ENCODE measurements at places on chromosomes 2 and 18.
A peak's percentile ranks its signal among the peaks of the same experiment; 100 is the strongest.

DNA sequence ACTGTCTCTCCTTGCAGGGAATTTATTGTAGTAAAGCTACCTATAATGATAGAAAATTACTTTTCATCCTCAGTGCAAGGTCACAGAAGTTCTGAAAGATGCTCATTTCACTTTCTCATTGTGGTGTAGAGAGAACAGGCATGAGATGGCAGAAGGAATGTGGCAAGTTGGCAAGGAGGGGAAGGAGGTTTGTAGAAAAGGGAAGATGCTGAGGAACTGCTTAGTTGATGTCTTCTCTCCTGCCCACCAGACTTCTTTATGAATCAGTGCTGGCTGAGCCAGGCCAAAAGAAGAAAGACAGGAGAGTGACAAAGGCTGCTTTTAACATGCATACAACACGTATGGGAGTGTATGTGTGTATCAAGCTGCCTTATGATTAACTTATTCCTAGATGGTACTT lies 164.4 kb downstream of the PRPF40A start:
- no peak for DNase-seq

DNA sequence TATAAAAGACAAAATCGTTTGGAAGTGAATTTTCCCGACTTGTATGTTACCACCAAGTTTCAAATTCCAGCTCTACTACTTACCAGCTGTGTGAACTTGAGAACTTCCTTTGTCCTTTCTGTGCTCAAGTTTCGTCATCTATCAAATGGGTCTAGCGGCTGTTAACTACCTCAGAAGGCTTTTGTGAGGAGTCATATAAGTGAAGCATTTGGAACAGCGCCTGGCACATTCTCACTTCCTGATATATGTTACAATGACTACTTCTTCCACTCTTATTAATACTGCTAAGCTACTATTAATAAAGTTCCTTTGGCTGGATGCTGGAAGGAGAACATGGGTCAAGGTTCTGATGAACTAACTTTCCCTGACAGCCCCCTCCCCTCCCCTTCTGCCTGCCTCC lies 104.5 kb downstream of the MEIS1 start:
- no peak for DNase-seq

GRCh38 chr2:12759248-12759647 lies 42.5 kb downstream of the TRIB2 start:
- DNase-seq = no peak

- DNase-seq = no peak
Observed at GRCh38 chr2:120791962-120792297, 56.3 kb downstream of the GLI2 start.

DNA sequence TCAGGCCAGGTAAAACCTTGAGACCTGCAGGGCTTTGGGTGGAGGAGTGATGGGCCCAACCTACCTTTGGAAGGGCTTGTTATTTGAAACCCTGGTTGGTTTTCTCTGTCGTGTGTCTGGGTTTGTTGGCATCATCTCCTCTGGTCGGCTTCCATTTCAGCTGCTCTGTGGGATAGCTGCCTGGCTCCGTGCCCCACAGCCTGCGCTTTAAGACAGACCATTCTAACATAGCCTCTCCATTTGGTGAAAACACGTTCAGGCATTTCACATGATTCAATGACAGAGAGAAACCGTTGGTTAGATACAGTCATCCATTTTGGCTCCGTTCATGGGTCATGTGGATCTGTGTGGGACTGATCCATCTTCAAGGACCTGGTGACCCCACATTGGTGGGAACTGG lies 37.0 kb upstream of the LYPD6B start:
- no peak for DNase-seq

GRCh38 chr2:13000664-13001363 lies 284.1 kb downstream of the TRIB2 start:
- no peak for DNase-seq

DNA sequence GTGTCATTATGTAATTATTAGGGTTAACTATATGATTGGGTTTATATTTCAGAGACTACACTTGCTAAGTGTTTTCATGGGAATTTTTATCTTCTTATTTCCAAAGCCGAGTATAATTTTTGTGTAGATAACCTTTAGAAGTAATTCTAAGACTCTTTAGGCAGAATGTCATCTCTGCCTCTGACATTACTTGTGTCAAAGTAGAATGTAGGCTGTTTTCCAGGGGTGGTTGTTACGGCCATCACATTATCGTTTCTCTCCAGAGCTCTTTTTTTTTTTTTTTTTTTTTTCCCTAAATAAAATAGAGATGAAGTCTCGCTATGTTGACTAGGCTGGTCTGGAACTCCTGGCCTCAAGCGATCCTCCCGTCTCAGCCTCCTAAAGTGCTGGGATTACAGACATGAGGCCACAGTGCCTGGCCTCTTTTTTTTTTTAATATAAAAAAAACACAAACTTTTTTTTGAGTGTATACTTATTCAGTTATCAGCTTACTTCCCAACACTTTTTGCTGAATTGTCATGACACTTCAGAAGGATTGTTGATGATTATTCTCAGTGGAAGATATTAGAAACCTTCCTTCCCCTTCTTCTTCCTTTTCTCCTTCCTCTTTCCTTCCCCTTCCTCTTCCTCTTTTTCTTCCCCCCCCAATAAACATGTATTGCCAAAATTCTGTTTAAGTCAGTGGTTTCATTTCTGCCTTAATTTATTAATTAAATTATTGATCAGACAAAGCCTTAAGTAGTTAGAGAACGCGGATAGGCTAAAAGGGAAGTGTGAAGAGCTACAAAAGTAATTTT lies 2.3 kb downstream of the PIKFYVE start:
- no peak for DNase-seq

DNA sequence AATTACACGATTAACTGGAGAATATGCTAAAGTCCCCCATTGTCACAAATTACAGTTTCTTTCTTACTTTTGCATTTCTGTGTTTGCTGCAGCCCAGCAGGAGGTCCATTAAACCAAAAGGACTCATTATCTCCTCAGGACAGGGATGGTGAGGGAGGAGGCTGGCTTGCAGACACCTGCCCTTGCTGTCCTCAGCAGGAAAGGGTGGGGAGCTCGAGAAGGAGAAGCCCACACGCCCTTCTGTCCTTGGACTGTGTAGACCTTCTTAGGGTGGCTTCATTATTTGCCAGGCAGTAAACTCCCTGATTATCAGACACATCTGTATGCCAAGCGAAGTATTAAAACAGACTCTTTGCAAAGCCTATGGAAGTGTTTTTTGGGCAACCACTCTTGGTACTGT lies 196.0 kb downstream of the LDLRAD4 start:
- DNase-seq = no peak

- no peak for DNase-seq
Observed at GRCh38 chr2:183465048-183465447, 340.8 kb downstream of the NUP35 start.

- no peak for DNase-seq
Observed at GRCh38 chr2:188079196-188079595, 212.5 kb upstream of the GULP1 start.

- peak; percentile 67 for DNase-seq
Observed at GRCh38 chr2:174336501-174337336, 2.0 kb downstream of the SP9 start.

DNA sequence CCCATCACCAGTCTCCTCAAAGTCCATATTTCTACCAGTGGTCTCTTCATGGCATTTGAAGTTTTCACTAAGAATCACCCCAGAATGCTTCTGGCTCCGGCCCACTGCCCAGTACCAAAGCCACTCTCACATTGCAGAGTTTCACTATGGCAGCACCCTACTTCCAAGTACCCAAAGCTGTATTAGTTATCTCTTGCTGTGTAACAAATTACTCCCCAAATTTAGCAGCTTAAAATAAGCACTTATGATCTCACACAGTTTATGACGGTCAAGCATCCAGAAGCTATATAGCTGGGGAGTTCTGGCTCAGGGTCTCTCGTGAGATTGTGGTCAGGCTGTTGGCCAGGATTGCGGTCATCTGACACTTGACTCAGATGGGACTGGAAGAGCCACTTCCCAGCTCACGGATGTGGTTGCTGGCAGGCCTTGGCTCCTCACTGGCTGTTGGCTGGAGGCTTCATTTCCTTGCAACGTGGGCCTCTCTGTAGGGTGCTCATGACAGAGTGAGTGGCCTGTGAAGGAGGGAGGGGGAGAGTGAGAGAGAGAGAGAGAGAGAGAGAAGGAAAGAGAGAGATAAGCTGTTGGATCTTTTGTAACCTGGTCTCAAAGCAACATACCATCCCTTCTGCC lies 189.5 kb downstream of the CTIF start:
- no peak for DNase-seq

- no peak for DNase-seq
Observed at GRCh38 chr2:44573996-44574395, 212.2 kb downstream of the CAMKMT start.

- no peak for DNase-seq
Observed at GRCh38 chr2:63876311-63876710, 34.6 kb downstream of the UGP2 start.

- peak; percentile 20 for DNase-seq
Observed at GRCh38 chr2:65382776-65383357, 49.5 kb downstream of the SPRED2 start.

DNA sequence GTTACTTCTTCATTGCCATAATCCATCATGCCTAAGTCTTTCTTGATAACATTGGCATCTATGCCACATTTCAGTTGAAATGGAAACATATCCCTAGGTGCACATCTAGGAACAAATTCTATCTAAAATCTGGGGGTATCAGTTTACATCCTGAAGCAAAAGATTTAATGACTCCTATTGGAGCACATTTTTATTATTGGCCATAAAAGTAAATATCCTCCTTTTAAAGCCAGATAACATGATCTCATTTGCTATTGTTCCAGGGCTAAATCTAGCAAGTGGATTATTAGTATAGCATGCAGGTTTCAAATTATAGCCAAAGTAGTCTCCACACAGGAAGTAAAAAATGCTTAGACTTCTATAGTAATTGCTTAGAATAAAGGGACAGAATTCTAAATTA lies 193.2 kb downstream of the CDH2 start:
- no peak for DNase-seq

DNA sequence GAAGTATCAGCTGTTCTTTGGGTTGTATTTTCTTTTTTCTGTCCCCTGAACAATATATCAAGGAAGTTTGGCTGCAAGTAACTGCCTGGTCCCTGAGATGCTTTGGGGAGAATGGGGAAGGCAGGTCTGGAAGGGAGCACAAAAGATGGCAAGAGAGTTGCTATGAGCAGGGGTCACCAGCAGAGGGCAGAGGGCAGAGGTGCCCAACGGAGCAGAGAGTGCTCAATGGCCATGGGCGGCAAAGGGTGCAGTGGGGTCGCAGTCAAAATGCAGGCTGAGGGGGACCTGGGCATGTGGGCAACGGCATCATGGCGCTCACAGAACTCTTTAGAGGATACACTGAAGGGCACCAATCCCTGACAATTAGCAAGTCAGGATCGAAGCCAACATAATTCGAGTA lies 107.7 kb upstream of the ATP8B1 start:
- DNase-seq = peak; percentile 34

DNA sequence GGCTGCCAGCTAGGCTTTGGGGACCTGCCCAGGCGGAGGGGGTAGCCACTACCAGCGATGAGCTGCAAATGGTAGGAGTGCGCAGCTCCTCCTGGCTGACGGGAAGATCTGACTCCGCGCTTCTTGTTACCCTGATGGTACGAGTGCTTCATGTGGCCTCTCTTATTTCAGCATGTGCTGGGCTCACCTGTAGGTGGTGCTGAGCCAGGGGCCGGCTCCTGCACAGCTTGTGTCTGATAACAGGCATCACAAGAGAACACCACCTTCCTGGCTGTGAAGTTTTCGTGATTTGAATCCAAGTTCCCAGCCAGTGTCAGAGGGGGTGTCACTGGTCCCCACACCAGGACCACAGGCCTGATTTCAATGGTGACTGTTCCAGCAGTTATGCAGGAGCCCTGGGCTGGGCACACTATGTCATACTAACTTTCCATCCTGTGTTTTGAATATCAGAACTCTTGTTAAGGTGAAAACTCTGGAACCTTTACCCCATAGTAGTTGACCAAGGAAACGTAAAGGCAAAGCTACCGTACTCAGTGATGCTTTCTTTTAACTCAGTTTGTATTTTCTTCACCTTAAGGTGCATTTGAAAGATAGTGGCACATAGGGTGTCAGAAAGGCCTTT lies 28.0 kb downstream of the APCDD1 start:
- no peak for DNase-seq

GRCh38 chr2:205129531-205129930 lies 552.8 kb upstream of the NRP2 start:
- DNase-seq = no peak

DNA sequence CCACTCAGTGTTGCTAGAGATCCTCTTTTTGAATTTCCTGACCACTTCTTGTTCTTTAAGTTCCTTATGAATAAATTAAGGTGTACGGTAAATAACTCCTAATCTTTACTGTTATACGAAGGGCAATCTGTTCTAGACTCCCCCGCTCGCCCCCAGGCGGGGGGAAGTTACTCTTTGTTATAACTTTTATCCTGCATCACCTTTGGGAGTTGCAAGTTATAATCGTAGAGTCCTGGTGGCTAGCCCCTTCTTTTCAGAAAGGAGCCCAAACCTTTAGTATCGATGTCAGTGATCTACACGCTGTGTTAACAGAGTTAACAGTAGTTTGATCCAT lies 652 bp downstream of the GCA start:
- DNase-seq = no peak

GRCh38 chr2:100749771-100750542 lies 70.0 kb upstream of the NPAS2 start:
- DNase-seq = no peak

DNA sequence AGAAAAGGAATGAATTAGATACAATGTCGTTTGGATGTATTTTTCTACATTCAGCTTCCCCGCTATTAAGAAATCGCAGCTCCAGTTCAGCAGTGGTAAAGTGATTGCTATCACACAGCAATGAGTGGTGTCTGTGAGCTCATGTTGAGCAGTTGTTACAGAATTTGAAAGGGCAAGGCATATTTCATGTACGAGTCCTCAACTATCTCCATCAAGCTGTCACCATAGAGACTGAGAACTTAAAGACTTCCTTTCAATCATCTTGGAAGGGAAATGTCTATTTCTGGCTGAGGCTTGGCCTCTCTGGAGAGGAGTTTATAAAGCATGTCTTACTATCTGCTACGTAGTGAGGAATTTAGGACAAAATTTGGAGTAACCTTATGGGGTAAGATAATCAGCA lies 24.4 kb upstream of the FAM117B start:
- no peak for DNase-seq

DNA sequence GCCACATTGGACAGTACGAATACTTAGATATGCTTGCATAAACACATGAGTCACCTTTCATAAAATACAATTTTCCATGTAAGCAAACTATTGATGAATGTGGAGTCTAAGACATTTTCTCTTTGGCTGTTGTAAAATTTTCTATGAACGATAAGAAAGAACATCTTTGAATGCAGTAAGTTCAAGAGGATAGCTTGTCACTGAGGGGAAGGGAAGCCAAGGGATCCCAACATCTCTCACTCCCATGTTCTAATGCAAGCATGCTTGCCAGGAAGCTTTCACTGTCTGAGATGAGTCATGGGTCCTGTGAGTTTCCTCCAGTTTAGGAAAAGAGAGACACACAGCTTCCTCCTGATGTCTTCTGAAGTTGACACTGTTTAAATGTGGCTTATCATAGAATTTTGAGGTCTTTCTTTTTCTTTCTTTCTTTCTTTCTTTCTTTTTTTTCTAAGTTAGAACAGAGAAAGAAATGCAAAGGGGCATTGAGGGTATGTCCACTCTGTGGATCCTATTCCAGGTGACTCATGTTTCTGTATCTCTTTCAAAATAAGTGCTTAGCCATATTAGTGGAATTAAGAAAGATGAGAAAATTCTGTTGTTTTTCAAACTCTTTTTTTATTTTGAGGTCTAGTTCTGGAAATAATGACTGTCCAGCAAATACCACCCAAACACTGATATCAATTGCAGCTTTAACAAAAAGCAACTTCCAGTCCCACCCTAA lies 146.6 kb downstream of the RDH14 start:
- DNase-seq = no peak

GRCh38 chr18:36340246-36340645 lies 42.7 kb downstream of the FHOD3 start:
- DNase-seq = no peak

Data from nephron progenitor cell (in vitro differentiated cells).